ENCODE measurements at places on chromosomes 13 and 19.

DNA sequence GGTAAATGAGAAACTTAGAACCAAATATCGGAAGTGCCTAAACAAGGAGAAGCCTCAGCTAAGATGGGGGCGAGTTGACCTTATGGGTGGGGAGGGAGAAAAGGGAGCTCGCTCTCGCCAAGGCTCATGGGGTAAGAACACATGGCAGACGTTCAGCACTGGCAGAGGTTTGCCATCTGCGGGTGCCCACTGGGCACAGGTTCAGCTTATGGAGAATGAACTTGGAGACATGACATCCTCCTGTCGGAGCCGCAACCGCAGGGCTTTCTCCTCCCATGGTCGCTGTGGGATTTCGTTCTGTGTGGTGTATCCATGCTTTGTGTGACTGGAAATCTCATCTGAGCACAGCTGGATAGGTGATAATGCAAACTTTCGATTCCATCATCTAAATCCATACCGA lies 36.1 kb upstream of the PEPD start:
- no peak for DNase-seq

DNA sequence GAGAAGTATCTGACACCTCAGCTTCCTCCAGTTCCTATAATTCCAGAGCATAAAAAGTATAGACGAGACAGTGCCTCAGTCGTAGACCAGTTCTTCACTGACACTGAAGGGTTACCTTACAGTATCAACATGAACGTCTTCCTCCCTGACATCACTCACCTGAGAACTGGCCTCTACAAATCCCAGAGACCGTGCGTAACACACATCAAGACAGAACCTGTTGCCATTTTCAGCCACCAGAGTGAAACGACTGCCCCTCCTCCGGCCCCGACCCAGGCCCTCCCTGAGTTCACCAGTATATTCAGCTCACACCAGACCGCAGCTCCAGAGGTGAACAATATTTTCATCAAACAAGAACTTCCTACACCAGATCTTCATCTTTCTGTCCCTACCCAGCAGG lies 3.1 kb downstream of the KLF5 start:
- DNase-seq: no peak

- no peak for DNase-seq
These were observed 24.9 kb downstream of the PCID2 start for GRCh38 chr13:113183450-113184129.

- DNase-seq: no peak
These were observed 73.8 kb downstream of the GADD45B start for GRCh38 chr19:2549701-2550191.

GRCh38 chr13:113327766-113328471 lies 30.9 kb downstream of the LAMP1 start:
- no peak for DNase-seq

GRCh38 chr19:32164384-32164992 lies 180.9 kb upstream of the ZNF507 start:
- DNase-seq: no peak

DNA sequence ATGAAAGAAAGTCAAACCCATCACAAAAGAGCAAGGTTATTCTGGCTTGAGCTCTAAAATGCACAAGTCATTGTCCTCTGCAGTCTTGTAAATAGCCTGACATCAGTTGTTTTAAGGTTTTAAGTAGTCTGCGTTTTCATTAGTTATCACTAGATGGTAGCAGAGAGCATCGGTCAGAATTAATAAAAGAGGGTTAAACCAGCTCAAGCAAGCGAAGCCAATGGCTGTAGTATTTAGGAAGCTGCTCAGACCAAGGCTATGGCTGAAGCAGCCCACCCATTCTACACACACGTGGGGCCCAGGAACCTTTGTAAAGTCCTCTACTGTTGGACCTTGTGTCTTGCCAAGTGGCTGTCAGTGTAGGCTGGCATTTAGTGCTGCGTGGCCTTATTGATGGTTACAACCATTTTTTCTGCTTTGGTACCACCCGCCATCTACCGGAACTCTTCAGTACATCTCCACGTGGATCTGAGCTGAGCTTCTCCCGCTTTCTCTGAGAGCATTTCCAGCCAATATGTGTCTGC lies 13.3 kb upstream of the ZNF57 start:
- DNase-seq: no peak

DNA sequence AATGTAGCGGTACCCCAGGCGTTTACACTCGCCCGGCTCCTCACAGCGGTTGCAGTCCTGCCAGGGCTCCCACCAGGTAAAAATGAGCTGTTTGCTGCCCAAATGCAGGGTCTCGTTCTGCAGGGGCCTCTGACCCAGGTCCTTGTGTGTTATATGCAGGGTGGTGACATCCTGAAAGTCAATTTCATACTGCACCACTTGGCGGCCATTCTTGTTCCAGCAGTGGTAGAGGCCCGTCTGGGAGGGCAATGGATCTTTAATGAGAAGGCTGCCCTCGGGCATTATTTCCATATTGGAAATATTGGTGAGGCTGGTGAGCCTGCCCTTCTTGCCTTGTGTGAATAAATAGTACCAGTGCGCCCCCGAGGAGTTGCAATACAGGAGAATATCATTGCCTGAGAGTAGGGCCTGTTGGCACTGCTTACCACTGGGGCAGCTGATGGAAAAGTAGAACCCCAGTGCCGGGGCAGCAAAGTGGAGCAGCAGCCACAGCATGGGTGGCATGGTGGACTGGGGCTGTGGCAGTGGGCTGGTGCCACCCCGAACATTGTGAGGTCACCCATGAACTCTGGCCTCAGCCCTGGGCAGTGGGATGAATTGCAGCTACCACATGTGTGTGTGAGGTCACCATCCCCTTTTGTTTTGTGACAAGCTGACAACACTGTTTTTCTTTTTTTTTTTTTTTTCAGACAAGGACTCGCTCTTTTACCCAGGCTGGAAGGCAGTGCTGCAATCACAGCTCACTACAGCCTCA lies at the start of gene FAM187B:
Gene FAM187B, minus strand, starts transcription at position 563 of the 754 bp plus-strand sequence. Its CDS starts 59 bp downstream, at position 504.
- no peak for DNase-seq

GRCh38 chr13:94548382-94548781 lies 47.6 kb downstream of the TGDS start:
- DNase-seq: no peak

DNA sequence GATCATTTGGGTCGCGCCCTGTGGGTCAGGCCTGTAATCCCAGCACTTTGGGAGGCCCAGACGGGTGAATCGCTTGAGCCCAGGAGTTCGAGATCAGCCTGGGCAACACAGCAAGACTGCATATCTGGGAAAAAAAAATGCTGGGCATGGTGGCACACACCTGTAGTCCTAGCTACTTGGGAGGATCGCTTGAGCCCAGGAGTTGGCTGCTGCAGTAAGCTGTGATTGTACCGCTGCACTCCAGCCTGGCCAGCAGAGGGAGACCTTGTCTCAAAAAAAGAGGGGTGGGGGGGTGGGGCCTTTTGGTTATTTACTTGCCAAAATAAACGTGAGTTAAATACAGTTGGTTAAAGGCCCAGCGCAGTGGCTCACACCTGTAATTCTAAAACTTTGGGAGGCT lies 9.8 kb upstream of the ZNF544 start:
- DNase-seq: no peak

GRCh38 chr13:41520660-41521630 lies 63.6 kb downstream of the RGCC start:
- DNase-seq: no peak

- no peak for DNase-seq
These were observed 8.4 kb upstream of the FLT1 start for GRCh38 chr13:28503182-28503967.

- no peak for DNase-seq
These were observed 17.3 kb upstream of the FCGBP start for GRCh38 chr19:39951686-39952085.

DNA sequence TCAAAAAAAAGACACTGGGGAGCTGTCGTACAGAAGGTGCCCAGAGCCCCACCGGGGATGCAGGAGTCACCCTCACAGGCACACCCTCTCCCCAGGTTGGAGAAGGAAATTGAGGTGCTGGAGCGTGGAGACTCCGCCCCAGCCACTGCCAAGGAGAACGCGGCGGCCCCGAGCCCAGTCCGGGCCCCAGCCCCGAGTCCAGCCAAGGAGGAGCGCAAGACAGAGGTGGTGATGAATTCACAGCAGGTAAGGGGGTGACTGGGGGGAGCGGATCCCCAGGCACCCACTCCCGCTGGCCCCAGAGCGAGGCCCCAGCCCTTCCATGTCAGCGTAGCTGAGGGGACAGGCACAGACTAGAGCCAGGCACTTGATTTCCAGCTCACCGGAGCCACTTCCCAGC lies 19.9 kb upstream of the MISP start:
- DNase-seq: no peak

DNA sequence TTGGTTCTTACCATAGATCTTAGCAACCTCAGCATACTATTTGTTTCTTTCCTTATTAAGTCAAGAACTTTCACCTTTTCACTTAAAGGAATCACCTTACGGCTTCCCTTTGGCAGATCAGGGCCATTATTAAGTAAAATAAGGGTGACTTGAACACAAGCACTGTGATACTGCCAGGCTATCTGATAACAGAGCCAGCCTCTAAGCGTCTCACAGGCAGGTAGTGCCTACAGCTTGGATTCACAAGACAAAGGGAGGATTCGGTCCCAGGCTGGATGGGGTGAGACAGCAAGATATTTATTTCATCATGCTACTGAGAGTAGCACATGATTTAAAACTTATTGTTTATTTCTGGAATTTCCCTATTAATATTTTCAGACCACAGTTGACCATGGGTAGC lies 218.6 kb downstream of the FOXO1 start:
- no peak for DNase-seq

GRCh38 chr13:24671386-24672113 lies 8.7 kb upstream of the ATP12A start:
- DNase-seq: no peak

- DNase-seq: no peak
These were observed 288.7 kb downstream of the EFNB2 start for GRCh38 chr13:106246666-106247188.
